ENCODE measurements at places on chromosomes 7 and 10. TPM values are rescaled to one million over a fixed set of nuclear protein-coding genes. Genes with fewer than 3 reads are reported as not detected.

IGFBP1 gene
- not detected for total RNA-seq

UCMA gene
- not detected for total RNA-seq

CDHR1 gene
- 1.1 TPM for total RNA-seq

NPC1L1 gene
- total RNA-seq: 0.25 TPM

SPDYE8 gene
- total RNA-seq: not detected

A1CF gene
- not detected for total RNA-seq

AP4M1 gene
- 10.2 TPM for total RNA-seq

TRIM50 gene
- not detected for total RNA-seq

LIPK gene
- total RNA-seq: not detected

WNT8B gene
- total RNA-seq: not detected

GRCh38 chr7:45919231-45919784 lies 1.8 kb downstream of the IGFBP3 start:
- H3K27me3 ChIP-seq: no peaks in the 10 kb centered on the region
- H3K27ac ChIP-seq: no peak overlapping the region
- H3K4me1 ChIP-seq: no peaks in the 10 kb centered on the region
- no peak for DNase-seq

GRCh38 chr7:140899883-140900282 lies 24.8 kb downstream of the BRAF start:
- H3K27ac ChIP-seq: no peak overlapping the region
- no peak overlapping the region for H3K4me3 ChIP-seq
- no peak for DNase-seq

DNA sequence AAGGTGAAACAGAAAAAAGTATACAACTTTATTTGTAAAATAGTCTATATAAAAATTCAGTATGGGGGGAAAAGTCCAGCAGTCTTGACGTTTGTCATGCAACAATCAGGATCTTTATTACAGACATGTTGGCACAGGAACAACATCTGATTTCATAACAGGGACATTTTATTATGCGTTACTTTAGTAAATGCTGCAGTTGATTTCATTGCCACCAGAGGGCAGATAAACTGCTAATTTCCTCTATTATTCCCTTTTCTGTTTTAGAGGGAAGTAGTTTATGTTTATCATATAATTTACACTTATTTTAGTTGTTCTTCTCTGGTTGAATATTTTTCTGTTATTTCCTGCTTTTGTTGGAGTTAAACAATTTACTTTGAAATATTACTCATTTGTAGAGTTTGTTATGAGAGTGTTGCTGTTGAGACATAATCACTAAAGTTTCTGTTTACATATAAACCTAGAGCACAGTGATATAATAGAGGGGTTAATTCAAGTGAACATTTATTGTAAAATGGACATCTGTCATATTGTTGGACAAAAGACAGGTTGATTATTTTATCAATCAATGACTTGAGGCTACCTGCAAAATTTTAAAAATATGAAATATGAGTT lies 3.3 kb downstream of the PLXDC2 start:
- H3K27ac ChIP-seq: peak overlapping the region; percentile 7
- H3K36me3 ChIP-seq: no peaks in the 10 kb centered on the region
- H3K4me3 ChIP-seq: peak overlapping the region; percentile 95
- no peak for DNase-seq

DNA sequence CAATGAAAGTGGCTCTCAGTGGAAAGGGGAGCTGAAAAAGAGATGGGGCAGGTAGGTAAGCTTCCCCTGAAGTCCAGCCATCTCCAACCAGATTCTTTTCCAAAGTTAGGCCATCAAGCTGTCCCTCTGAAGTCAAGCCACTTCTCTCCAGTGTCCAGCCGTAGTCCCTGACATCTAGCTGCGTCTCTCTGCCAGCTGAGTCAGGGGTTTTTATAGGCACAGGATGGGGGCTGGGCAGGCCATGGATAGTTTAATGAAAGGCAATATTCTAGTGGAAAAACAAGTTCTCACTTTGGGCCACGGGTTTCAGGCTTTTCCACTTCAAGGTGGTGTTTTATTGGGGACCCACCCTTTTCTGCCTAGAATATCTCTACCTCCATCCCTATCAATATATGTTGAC lies 36.8 kb downstream of the AVL9 start:
- no peak overlapping the region for H3K4me3 ChIP-seq
- H3K36me3 ChIP-seq: no peaks in the 10 kb centered on the region
- DNase-seq: no peak
- peaks cover 3% of the 10 kb centered on the region for H3K4me1 ChIP-seq
- H3K27ac ChIP-seq: no peak overlapping the region

- no peaks in the 10 kb centered on the region for H3K27me3 ChIP-seq
- H3K36me3 ChIP-seq: no peaks in the 10 kb centered on the region
- no peak for DNase-seq
- no peaks in the 10 kb centered on the region for H3K4me1 ChIP-seq
Observed at GRCh38 chr7:131028295-131028694, 294.3 kb upstream of the KLF14 start.

- no peaks in the 10 kb centered on the region for H3K4me1 ChIP-seq
- peaks cover 13% of the 10 kb centered on the region for H3K36me3 ChIP-seq
Observed at GRCh38 chr7:129017933-129018538, 36.9 kb downstream of the TNPO3 start.

- peak; percentile 83 for DNase-seq
- peaks cover 45% of the 10 kb centered on the region for H3K4me1 ChIP-seq
- no peak overlapping the region for H3K4me3 ChIP-seq
- no peaks in the 10 kb centered on the region for H3K27me3 ChIP-seq
Observed at GRCh38 chr10:78777466-78777865, 291.3 kb upstream of the ZMIZ1 start.

DNA sequence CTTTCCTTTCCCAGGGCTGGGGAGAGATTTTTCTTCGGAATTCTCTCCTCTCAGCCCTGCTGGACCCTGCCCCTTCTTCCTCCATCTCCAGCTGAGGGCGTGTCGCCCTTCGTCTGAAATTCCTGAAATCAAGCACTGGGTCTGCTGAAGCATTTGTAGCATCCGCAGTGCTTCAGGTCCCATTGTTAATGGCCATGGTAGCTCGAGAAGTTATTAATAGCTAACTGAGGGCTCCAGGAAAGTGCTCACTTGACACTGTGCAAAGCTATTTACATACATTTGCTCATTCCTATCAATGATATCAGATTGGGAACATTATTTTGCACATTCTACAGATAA lies 515 bp downstream of the FAM149B1 start:
- peak overlapping the region; percentile 86 for H3K27ac ChIP-seq
- no peaks in the 10 kb centered on the region for H3K27me3 ChIP-seq
- peaks cover 4% of the 10 kb centered on the region for H3K36me3 ChIP-seq
- peak overlapping the region; percentile 71 for H3K4me3 ChIP-seq
- DNase-seq: no peak

DNA sequence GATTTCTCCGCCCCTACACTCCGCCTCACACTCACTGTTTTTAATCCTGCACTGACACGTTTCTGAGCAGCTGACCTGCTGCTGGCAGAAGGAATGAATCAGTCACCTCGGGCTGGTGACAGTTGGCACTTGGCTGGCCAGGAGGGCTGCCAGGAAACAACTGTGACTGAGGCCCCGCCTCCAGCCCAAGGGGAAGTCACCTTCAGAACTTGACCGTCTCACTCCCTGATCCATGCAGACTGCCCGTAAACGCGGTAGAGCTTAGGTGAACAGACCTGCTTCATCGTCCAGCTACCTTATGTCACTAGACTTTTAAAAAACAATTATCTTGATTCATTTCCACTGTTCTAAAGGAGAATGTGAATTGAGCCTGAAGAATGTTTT lies 107.5 kb downstream of the DOCK1 start:
- no peaks in the 10 kb centered on the region for H3K27me3 ChIP-seq
- H3K4me1 ChIP-seq: peaks cover 16% of the 10 kb centered on the region
- peak overlapping the region; percentile 77 for H3K27ac ChIP-seq
- H3K36me3 ChIP-seq: no peaks in the 10 kb centered on the region
- peak; percentile 80 for DNase-seq
- H3K4me3 ChIP-seq: peak overlapping the region; percentile 31

DNA sequence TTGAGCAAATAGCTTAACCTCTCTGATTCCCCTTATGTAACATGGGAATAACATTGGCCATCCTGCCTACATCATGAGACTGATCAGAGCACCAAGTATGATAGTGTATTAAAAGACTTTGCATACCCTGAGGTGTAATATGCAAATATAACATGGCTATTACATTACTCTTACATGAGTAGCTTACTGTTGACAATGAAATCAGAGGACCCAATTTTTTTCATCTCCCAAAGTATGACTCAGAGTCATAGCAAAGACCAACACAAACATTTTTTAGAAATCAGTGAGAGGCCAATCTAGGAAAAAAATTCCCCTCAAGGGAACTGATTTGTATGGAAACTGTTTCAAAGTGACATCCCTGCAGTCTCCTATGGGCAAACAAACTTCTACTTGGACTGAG lies 47.0 kb upstream of the TMEM140 start:
- H3K27me3 ChIP-seq: no peaks in the 10 kb centered on the region
- DNase-seq: no peak
- no peak overlapping the region for H3K4me3 ChIP-seq
- H3K36me3 ChIP-seq: no peaks in the 10 kb centered on the region

DNA sequence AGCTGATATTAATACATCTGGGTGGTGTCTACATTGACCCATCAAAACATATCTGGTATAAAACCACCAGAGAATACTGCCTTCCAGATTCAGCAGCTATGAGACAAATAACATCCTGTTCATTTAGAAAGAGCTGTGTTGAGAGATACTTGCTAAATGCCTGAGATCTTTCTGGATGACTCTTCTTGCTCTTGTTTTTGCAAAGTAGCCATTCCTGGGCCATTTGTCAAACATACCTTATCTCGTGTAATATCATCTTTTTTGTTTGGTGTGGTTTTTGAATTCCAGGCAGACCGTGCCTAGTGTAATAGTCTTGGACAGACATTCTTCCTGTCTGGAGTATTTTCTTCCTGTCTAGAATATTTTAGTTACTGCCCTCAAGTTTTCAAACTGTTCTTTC lies 74.7 kb upstream of the PRR15 start:
- H3K27ac ChIP-seq: no peak overlapping the region
- no peak overlapping the region for H3K4me3 ChIP-seq
- no peak for DNase-seq
- H3K36me3 ChIP-seq: no peaks in the 10 kb centered on the region
- H3K4me1 ChIP-seq: peaks cover 4% of the 10 kb centered on the region
- H3K27me3 ChIP-seq: no peaks in the 10 kb centered on the region

DNA sequence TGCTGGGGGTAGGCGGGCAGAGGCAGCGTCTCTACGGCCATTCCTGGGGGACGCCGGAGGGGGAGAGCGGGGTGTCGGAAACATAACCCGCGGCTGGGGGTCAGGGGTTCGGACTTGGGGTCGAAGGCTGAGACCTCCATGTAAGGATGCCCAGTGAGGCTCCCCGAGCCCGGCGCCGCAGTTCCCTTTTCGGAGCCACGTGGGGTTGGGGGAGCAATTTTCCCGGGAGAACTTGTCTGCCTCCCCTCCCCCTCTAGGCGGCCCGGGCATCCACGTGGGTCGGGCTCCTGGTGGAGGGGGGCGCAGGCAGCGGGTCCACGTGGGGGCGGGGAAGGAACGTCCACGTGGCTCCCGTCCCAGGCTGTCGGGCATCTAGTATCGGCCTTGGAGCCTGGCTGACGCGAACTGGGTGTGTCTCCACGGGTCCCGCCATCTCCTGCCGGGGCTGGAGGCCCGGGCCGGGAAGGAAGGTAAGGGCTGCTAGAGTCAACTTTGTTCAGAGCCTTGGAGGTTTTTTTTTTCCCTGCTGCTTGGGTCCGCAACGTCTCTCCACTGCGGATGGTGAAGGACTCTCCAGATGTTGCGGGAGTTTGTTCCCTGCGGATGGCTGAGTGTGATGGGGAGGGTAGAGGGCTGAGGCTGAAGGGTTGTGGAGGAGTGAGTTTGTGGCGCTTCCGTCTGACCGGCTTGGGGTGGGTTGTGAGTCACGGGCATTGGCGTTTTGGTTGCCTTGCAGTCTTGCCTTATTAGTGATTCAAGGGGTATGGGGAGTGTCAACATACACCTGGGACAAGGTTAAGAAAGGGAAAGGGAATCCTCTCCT lies 744 bp downstream of the PPRC1 start:
- H3K4me3 ChIP-seq: peak overlapping the region; percentile 75
- peak overlapping the region; percentile 86 for H3K27ac ChIP-seq
- no peaks in the 10 kb centered on the region for H3K27me3 ChIP-seq
- no peaks in the 10 kb centered on the region for H3K4me1 ChIP-seq
- DNase-seq: peak; percentile 82
- peaks cover 12% of the 10 kb centered on the region for H3K36me3 ChIP-seq

- H3K27me3 ChIP-seq: no peaks in the 10 kb centered on the region
- no peak overlapping the region for H3K4me3 ChIP-seq
- H3K27ac ChIP-seq: no peak overlapping the region
- no peak for DNase-seq
Observed at GRCh38 chr10:6230315-6230714, 27.6 kb downstream of the PFKFB3 start.

- H3K36me3 ChIP-seq: no peaks in the 10 kb centered on the region
- H3K27me3 ChIP-seq: no peaks in the 10 kb centered on the region
- no peak for DNase-seq
- H3K27ac ChIP-seq: no peak overlapping the region
- H3K4me1 ChIP-seq: peaks cover 15% of the 10 kb centered on the region
- no peak overlapping the region for H3K4me3 ChIP-seq
Observed at GRCh38 chr10:60444494-60445064, 54.9 kb upstream of the ANK3 start.

Measured in heart left ventricle (tissue), 16 donors.